ENCODE measurements at places on chromosomes 4 and X. TPM values are rescaled to one million over a fixed set of nuclear protein-coding genes. Genes with fewer than 3 reads are reported as not detected.

- DNase-seq: no peak
These were observed 516.0 kb downstream of the PCDH7 start for GRCh38 chr4:31236020-31236638.

DNA sequence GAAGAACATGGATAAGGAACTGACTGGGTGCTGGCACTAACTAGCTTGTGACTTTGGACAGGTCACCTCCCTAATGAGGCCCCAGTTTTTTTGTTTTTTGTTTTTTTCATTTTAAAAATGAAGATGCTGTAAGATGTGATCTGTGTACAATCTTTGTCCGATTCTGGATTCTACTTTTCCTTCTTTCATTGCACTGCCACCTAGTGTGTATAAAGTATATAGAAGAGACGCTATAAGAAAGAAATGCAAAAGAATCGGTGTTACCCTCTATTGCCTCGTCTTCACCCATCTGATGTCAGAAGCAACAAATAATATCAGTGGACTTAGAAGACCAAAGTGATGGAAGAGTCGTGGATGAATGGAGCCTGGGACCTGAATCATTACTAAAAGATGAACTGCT lies 58.6 kb upstream of the P2RY10 start:
- DNase-seq: no peak

GRCh38 chrX:48720577-48721250 lies 24.2 kb downstream of the SUV39H1 start:
- no peak for DNase-seq

GRCh38 chr4:113056318-113056717 lies 6.9 kb downstream of the ANK2 start:
- DNase-seq: no peak

- DNase-seq: no peak
These were observed 1001.2 kb downstream of the STIM2 start for GRCh38 chr4:27861802-27862201.

DNA sequence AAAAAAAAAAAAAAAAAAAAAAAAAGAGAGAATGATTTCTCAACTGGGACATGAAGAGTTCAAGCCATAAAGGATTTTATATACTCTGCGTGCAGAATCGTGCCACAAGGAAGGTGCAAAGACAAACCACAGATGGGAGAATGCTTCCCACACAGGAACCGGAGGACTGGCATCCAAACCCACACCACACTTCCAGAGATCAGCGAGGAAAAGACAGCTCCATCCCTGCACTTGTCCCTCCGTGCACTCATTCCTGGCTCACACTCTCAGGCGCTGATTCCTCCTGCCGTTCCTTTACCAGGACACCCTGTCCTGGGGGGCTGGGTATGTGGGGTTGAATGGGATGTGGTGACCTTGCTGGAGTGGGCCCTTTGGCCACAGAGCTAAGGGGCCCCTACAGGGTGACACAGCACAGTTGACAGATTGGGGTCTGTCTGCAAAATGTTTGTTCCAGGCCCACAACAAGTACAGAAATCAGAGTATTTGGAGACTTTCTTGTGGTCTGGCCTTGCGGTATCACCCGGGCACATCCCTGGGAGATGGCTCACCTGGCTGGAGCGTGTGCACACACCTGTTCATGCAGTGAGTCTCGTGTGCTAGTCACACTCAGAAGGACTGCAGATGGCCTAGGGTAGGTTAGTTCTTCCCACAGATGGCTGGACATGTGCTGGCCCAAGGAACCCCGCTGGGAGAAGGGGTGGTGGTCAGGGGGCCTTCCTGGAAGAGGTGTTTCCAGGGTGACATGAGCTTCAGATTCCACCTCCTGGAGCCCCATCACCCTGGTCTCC lies 55.4 kb upstream of the GPR78 start:
- no peak for DNase-seq

TMSB15B gene
- 6.3 TPM for total RNA-seq

COL4A5 gene
- total RNA-seq: not detected

Measured in activated CD4-positive, alpha-beta T cell treated with anti-CD3 and anti-CD28 coated beads, Interleukin-2, amount 10 ng/mL, durations not matched to agents 7 days and 5 days (primary cell).